ENCODE measurements at places on chromosomes 7 and 10.
A peak's percentile ranks its signal among the peaks of the same experiment; 100 is the strongest.

- no peak for DNase-seq
- H3K27me3 ChIP-seq, result no peaks in the 10 kb centered on the region
- peaks cover 38% of the 10 kb centered on the region for H3K36me3 ChIP-seq
- no peak overlapping the region for H3K4me3 ChIP-seq
These were observed 18.8 kb downstream of the EZH2 start for GRCh38 chr7:148865283-148865682.

GRCh38 chr7:80760292-80760691 lies 121.8 kb downstream of the CD36 start:
- H3K36me3 ChIP-seq, result no peaks in the 10 kb centered on the region
- H3K4me1 ChIP-seq, result no peaks in the 10 kb centered on the region
- H3K27ac ChIP-seq, result no peak overlapping the region

GRCh38 chr7:159027789-159028507 lies 116.7 kb downstream of the VIPR2 start:
- H3K4me3 ChIP-seq, result no peak overlapping the region
- H3K4me1 ChIP-seq, result peaks cover 7% of the 10 kb centered on the region
- DNase-seq, result no peak

GRCh38 chr10:11864727-11865126 lies 41.6 kb downstream of the PROSER2 start:
- no peak for DNase-seq
- no peak overlapping the region for H3K4me3 ChIP-seq
- H3K27ac ChIP-seq, result no peak overlapping the region
- H3K27me3 ChIP-seq, result peaks cover 25% of the 10 kb centered on the region
- no peaks in the 10 kb centered on the region for H3K36me3 ChIP-seq

- peaks cover 4% of the 10 kb centered on the region for H3K4me1 ChIP-seq
- H3K36me3 ChIP-seq, result no peaks in the 10 kb centered on the region
- no peak overlapping the region for H3K4me3 ChIP-seq
- H3K27me3 ChIP-seq, result peaks cover 47% of the 10 kb centered on the region
- no peak overlapping the region for H3K27ac ChIP-seq
These were observed 382 bp downstream of the DIP2C start for GRCh38 chr10:689121-689451.

DNA sequence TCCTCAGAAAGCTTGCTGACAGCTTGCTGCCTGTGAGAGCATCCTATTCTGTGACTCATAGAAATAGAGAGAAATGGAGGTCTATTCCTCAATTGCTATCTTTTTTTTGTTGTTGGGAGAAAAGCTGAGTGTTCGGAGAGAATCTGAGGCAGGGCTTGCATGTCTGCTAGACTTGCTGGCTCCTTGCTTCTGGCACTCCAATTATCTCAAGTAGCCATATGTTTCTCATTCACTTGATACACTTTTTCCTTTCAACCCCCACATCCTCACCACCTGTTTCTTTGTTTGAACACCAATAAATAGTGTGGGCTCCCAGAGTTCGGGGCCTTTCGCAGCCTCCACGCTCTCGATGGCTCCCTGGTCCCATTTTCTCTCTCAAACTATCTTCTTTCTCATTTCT lies 172.2 kb downstream of the SH2D4B start:
- no peak for DNase-seq
- no peaks in the 10 kb centered on the region for H3K36me3 ChIP-seq
- no peak overlapping the region for H3K4me3 ChIP-seq
- no peak overlapping the region for H3K27ac ChIP-seq
- H3K4me1 ChIP-seq, result no peaks in the 10 kb centered on the region
- H3K27me3 ChIP-seq, result no peaks in the 10 kb centered on the region

- H3K4me3 ChIP-seq, result peak overlapping the region; percentile 39
- no peak overlapping the region for H3K27ac ChIP-seq
- DNase-seq, result no peak
- H3K36me3 ChIP-seq, result no peaks in the 10 kb centered on the region
- no peaks in the 10 kb centered on the region for H3K27me3 ChIP-seq
These were observed 68.9 kb upstream of the FOXK1 start for GRCh38 chr7:4612939-4613841.

All from activated CD8-positive, alpha-beta T cell treated with anti-CD3 and anti-CD28 coated beads, Interleukin-2, amount 10 ng/mL, durations not matched to agents 7 days and 5 days (primary cell).